NCI-H1436 (cell line): ENCODE measurements at places on chromosomes 6 and 20.

DNA sequence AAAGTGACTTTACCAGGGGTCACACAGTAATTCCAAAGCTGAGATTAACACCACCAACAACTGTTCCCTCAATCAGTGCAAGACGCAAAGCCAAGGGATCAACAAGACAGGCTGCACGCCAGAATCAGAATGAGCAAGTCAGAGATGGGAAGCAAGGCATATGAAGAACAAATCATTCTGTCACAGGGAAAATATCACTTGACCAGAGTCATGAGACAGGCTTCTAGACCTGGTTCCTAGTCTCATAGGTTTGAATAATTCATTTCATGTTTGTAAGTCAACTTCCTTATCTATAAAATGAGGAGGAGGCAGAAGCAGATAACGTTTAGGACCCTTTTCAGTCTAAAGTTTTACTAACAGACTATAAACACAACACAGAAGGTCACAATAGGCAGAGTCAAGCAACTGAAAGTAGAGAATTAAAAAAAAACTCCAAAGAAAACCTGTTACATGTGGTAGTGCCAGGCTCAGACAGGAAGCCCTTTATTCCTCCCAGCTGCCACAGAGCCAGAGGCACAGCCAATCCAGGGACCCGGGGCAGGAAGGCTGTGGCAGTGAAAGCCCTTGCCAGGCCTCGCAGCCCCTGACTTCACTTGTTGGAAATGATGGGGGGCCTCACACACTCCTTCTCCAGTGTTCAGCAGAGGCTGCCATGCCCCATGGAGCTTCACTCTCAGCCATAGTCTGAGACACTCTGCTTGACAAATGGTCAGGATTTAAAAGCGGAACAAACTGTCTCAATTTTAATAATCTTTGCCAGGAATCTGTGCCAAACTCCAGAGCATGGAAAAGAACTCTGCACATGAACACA lies 29.2 kb upstream of the DST start:
- DNase-seq, result no peak

DNA sequence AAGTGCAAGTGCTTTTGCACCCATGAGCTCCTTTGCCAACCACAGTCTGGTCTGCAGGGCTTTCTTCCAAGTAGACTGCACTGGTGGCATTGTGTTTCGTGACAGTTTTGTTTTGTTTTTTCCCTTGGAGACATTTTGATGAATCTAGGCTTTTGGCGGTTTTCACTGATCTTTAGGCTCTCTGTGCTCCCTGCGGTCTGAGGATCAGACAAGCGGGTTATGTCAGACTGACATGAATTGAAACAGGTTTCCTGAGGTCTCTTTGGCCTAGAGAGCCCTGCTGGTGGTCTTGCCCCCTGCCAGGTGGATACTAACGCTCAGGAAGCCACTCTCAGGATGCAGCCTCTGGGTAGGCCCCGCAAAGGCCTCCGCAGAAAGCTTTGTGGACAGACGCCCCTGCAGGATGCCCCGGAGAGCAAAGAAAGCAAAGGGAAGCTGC lies 555.4 kb upstream of the AGPAT4 start:
- DNase-seq, result no peak

GRCh38 chr20:8509809-8510208 lies 377.7 kb downstream of the PLCB1 start:
- no peak for DNase-seq

GRCh38 chr20:1536893-1537730 lies 20.4 kb downstream of the SIRPD start:
- no peak for DNase-seq

DNA sequence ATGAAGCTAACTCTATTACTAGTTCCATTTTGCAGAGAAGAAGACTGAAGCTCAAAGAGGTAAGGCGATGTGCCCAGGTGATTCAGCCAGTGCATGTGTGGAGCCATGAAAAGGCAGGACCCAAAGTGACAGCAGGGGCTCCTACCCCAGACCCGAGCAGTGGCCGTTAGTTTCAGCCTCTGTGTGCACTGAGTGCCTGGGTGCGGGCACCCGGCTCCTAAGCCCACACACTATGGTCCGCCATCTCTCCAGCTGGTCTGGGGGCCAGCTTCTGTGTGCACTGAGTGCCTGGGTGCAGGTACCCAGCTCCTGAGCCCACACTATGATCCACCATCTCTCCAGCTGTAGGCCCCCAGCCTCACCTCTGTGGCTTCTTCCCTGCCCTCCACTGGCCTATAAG lies 123.5 kb upstream of the CST7 start:
- DNase-seq, result no peak

- no peak for DNase-seq
Observed at GRCh38 chr20:49575551-49576060, 7.7 kb upstream of the PTGIS start.

- DNase-seq, result peak; percentile 85
Observed at GRCh38 chr6:139133262-139134063, 1.4 kb upstream of the HECA start.

DNA sequence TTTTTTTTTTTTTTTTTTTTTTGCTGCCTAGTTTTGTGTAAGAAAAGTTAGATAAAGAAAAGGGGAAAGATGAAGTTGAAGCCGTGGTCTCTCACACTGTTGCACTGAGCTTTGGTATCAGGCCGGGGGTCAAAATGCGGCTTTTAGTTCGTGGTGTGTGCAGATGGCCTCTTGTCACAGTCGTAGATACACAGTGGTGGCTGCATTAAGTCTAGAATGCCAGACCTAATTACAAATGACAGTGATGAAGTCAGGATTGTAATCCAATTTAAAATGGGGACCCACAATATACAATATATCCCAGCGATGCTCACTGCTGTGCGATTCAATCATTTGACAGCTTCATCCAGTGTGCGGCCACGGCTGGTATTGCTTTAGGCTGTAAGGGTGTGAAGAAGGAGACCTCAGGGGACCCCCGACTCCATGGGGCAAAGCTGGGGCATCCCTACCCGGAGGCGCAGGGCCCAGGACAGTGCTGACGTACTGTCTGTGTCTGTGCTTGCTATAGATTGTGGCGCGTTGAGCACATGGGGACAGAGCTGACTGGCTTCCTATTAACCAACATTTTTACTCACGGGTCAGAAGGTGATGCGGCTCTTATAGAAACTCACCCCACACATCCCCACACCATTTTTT lies 210.0 kb upstream of the SOX4 start:
- no peak for DNase-seq

DNA sequence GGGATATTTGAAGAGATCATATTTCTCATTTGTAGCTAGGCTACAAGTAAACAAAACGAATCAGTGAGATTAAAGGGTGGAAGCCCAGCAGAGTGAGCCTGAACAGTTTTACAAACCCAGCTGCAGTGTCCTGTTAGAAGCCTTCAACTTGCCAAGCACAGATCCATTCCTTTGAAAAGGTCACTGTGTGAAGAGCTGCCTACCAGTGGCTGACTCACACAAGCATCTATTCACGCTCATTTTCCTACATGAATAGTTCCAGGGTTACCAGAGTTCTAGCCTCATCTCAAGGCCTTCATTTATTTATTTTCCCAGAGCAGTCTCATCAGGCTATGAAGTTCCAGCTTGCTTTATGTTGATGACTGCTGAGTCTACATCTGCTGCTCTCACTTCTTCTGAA lies 25.7 kb upstream of the MLIP start:
- no peak for DNase-seq

GRCh38 chr6:43082806-43083655 lies 6.9 kb downstream of the PTK7 start:
- DNase-seq, result no peak

DNA sequence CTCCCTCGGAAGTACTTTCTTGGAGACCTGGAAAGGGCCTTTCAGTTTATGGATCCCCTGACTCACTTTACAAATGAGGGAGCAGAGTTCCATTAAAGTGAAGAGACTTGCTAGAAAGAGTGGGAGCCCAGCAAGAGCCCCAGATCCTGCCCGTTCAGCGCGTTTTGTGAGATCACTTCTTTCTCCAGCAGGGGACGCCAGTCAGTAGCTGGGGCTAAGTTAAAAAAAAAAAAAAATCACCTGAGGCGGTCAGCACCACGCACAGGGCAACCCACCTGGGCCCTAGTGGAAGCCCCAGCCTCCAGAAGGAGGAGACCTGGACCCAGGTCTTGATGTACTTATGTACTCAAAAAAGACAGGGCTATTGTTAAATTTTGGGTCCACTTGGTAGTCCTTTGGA lies 274.5 kb upstream of the RNF24 start:
- DNase-seq, result no peak

DNA sequence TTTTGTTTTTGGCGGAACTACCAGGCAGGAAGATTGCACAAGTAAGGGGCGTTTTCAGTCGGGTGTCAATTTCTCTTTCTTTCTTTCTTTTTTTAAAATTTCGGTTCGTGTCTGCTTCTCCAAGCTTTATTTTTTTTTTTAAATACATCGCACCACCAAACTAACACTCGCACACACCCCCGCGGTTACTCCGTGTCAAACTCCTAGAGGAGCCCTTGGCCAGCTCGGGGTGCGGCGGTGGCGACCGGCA lies 338 bp downstream of the UTRN start:
- DNase-seq, result no peak

DNA sequence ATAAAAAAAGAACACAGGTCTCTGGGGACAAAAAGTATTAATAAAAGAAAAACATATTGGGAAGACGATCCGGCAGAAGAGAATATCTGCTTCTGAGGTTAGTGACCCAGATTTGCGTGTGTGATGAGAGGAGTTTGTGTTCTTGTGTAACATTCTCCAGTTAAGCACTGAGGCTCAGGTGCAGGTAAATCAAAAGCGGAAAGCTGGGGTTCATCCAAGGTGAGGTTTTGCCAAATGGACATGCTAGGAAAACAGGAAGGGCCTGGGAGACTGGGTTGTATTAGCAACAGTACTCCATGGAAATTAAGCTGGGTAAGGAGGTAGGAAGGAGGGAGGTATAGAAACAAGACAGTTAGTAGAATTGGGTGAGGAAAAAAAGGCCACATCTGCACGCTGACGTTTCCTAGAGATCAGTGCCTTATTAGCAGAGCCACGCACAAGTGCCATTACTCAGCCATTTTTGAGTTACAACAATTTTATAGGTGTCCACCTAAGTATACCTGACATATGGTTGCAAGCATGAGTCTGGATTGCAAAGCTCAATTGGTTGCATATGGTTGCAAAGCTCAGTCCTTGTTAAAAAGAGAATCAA lies 139.6 kb downstream of the ZMYND8 start:
- no peak for DNase-seq

DNA sequence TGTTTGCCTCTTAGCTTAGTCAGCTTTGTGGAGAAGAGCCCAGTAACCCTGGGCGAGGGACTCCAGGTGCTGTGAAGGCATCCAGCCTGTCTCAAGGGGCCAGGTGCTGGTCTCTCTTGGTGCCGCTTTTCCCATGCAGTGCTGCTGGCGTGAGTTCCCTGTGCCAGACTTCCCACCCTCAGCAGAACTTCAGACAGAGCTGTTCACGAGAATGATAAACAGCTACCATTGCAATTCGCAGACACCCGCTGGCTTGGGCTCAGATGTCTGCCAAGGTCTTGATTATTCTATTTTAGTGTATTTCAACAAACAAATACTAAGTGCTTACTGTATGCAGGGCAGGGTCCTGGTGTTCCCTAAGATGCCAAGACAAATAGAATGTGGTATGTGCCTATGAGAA lies 57.7 kb downstream of the RNF217 start:
- no peak for DNase-seq

- DNase-seq, result no peak
Observed at GRCh38 chr6:157770946-157771345, 52.1 kb upstream of the SNX9 start.

- DNase-seq, result no peak
Observed at GRCh38 chr6:2988094-2988425, 11.6 kb upstream of the NQO2 start.

- DNase-seq, result peak; percentile 44
Observed at GRCh38 chr6:138231381-138231886, 13.1 kb upstream of the PBOV1 start.

- DNase-seq, result no peak
Observed at GRCh38 chr20:5657190-5657875, 92.9 kb upstream of the SHLD1 start.

GRCh38 chr20:63896264-63897105 lies 1.6 kb downstream of the DNAJC5 start:
- DNase-seq, result no peak

DNA sequence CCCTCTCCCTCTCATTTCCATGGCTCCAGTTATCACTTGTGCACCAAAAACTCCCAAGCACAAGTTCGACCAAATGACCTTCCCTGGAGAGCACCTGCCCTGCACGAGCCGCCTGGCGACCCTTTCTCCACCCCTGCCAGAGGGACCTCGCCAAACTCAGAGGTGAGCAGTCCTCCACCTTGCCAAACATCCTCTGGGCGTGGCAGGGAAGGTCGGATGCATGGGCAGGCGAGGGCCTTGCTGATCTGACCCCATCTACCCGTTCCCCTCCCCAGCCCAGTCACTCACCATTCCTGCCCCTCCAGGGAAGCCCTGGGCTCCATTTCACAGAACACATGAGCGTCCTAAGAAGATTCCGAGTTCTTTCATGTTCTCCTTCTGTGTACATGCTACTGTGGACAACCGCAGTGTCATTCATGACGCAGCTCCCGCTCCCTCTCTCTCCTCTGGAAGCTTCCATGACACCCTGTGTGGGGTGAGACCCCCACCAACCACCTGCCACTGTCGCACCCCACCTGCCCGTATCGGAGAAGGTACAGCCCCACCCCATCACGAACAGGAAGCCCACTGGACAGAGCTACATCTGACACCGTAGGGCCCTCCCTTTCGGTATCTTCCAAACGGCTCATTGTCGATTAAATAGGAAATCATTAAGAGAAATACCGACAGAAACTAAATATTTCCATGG lies 104.3 kb downstream of the DACT2 start:
- no peak for DNase-seq

GRCh38 chr6:95546148-95546547 lies 31.2 kb upstream of the MANEA start:
- DNase-seq, result no peak

DNA sequence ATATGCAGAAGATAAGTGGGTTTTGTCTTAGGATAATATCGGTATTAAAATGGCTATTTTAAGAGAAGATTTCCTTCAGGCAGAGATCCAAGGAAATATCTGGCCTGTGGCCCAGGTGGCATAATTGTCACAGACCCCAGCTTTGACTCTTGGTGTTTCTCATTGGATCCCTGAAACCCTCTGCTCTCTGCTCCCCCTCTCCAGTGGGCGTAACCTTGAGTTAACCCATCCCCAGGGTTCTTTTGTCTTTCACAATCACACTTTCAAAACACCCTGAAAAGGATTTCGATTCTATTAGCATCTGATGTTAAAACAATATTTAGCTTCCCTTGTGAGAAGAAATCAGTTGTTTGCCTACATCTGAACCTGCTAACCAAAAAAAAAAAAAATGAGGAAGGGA lies 7.2 kb downstream of the SSTR4 start:
- DNase-seq, result no peak

DNA sequence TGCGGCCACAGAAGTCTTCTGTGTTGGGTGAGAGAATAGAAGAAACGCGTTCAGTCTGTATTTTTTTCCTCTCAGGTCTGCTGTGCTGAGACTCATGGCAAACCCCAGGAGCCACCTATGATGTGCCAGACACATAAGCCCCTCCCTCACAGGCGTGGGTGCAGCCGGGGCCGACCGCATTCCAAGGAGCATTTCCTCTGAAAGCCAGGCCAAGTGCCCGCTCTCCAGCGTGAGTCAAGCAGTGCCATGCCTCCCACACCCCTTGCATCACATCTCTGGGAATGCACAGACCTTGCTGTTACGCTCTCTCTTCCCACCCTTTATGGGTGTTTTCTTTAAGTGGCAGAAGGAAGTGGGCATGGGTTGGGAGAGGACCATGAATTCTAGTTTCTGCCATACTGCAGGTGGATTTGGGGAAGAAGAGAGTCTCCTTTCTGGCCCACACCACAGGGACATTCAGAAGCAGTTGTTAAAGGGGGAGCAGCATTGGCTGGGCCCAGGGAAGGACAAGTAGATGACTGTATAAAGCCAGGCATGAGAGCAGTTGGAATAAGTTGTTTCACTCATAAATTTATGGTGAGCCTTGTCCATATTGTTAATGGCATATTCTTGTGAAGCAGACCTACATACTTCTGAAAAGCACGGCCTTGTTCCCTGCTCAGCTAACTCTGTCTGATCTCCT lies 37.1 kb upstream of the TFAP2A start:
- no peak for DNase-seq
